ENCODE measurements at places on chromosomes 4 and X. TPM values are rescaled to one million over a fixed set of nuclear protein-coding genes. Genes with fewer than 3 reads are reported as not detected.

DNA sequence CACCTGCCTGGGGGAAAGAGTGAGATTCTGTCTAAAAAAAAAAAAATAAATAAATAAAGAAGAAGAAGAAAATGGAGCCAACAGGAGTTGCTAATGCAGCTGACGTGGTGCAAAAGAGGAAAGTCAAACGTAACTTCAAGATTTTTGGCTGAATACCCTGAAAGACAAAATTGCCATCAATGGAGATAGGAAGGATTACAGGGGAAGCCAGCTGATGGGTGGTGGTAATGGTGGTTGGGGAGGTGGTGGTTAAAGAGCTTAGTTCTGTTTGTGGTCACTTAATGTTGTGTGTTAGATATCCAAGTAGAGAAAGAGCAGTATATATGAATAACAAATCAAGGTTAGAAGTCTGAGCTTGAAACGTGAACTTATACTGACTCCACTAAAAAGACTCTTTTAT, 225.4 kb downstream of the ARHGAP24 start:
- no peak overlapping the region for H3K27ac ChIP-seq
- no peaks in the 10 kb centered on the region for H3K27me3 ChIP-seq
- H3K36me3 ChIP-seq: no peaks in the 10 kb centered on the region
- no peaks in the 10 kb centered on the region for H3K4me1 ChIP-seq

- no peaks in the 10 kb centered on the region for H3K27me3 ChIP-seq
- no peaks in the 10 kb centered on the region for H3K36me3 ChIP-seq
- peak; percentile 64 for DNase-seq
- H3K4me1 ChIP-seq: peaks cover 8% of the 10 kb centered on the region
- peak within 1 kb of the TSS; percentile 98 for H3K27ac ChIP-seq
- peak within 1 kb of the TSS; percentile 76 for H3K4me3 ChIP-seq
Observed at GRCh38 chr4:140756319-140757231, at the start of gene TBC1D9. Gene TBC1D9, minus strand, starts transcription at chr4:140756385. Its CDS starts 340 bp downstream, at chr4:140756045.

GRCh38 chr4:3414421-3415279, 27.1 kb upstream of the HGFAC start:
- no peaks in the 10 kb centered on the region for H3K27me3 ChIP-seq
- peaks cover 32% of the 10 kb centered on the region for H3K36me3 ChIP-seq
- no peak overlapping the region for H3K4me3 ChIP-seq
- no peaks in the 10 kb centered on the region for H3K4me1 ChIP-seq
- DNase-seq: no peak

DNA sequence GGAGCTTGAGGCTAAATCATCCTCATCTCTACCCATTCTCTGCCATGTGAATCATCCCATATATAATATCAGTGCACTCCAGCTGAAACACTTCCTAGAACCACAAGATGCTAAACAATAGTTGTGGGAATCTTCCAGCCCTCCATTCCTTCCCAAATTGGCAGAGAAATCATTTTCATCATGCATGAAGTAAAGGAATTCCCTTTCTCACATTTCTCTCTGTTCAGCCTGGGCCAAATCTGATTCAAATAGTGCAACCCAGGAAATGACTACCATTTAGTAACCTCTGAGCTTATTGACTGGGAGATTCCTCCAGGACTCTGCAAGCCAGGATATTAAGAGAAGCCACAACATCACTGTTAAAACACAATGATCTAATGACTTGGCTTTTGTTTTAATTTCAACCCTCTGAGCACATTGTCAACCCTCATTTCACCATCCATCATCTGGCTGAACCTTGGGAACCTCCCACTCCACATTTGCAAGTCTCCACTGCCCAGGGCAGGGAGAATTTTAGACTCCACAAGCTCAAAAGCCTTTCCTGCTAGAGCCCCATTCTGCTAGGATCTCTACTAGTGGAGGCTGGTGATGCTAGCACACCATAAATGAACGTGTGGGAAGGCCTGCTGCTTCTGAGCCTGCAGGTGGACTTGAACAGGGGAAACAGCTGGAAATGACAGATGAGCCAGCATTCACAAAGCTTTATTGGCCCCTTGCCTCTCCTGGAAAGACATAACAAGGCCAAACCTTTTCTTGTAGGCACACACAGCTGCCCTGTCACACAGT, 133.9 kb downstream of the TET2 start:
- no peak for DNase-seq
- H3K36me3 ChIP-seq: peaks cover 7% of the 10 kb centered on the region
- H3K27ac ChIP-seq: no peak overlapping the region

GRCh38 chr4:112234952-112235609, 3.5 kb downstream of the AP1AR start:
- H3K36me3 ChIP-seq: no peaks in the 10 kb centered on the region
- H3K27ac ChIP-seq: no peak overlapping the region
- H3K4me1 ChIP-seq: peaks cover 6% of the 10 kb centered on the region
- no peaks in the 10 kb centered on the region for H3K27me3 ChIP-seq
- no peak for DNase-seq
- H3K4me3 ChIP-seq: no peak overlapping the region

DNA sequence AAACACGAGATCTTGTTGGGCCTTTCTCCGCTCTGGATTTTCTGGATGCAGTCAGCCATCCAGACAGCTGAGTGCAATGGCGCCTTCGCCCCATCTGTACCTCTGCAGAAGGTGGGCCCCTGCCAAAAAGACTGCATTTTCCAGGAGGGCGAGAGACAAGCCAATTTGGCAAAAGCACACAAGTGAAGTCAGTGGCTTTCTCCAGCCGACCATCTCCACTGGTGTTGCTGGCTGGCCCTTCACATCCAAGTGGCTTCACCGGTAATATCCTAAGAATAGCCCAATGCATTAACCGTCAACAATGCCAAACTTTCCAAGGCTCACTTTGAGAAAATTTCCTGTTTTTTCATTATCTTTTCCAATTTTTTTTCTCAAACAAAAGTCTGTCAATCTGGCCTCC, 96.2 kb upstream of the MXRA5 start:
- H3K4me1 ChIP-seq: no peaks in the 10 kb centered on the region
- no peak for DNase-seq
- H3K27ac ChIP-seq: no peak overlapping the region
- H3K4me3 ChIP-seq: no peak overlapping the region

- peak overlapping the region; percentile 82 for H3K4me3 ChIP-seq
- peaks cover 13% of the 10 kb centered on the region for H3K4me1 ChIP-seq
- peak overlapping the region; percentile 99 for H3K27ac ChIP-seq
- no peak for DNase-seq
Observed at GRCh38 chrX:41335198-41335957, 1.4 kb downstream of the DDX3X start.

- no peaks in the 10 kb centered on the region for H3K36me3 ChIP-seq
- H3K27me3 ChIP-seq: no peaks in the 10 kb centered on the region
- peak; percentile 78 for DNase-seq
Observed at GRCh38 chrX:9466124-9466495, 1.3 kb downstream of the TBL1X start.

- H3K27ac ChIP-seq: no peak overlapping the region
- no peak overlapping the region for H3K4me3 ChIP-seq
- no peaks in the 10 kb centered on the region for H3K4me1 ChIP-seq
- DNase-seq: peak; percentile 91
- H3K36me3 ChIP-seq: no peaks in the 10 kb centered on the region
Observed at GRCh38 chrX:100768679-100769338, 36.9 kb upstream of the SYTL4 start.

DNA sequence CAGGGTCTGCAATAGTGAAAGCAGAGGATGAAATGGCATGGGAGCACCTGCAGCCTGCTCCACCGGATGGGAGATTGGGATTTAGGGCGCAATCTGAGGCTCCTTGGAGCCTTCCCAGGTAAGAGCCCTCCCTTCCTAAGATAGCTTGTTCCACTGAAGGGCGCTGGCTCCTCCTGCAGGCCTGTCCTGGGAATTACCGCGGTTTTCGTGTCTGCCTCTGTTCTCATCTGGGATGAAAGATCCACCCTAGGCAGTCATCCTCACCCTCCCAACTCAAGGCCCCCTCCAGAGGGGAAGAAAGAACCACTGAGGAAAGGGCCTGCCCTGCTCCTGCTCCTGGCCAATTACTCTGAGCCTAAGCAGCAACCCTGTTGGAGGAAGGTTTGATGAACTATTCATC, 547.5 kb downstream of the SMARCA1 start:
- DNase-seq: no peak
- H3K27ac ChIP-seq: no peak overlapping the region
- H3K36me3 ChIP-seq: no peaks in the 10 kb centered on the region
- H3K4me3 ChIP-seq: no peak overlapping the region
- no peaks in the 10 kb centered on the region for H3K27me3 ChIP-seq

DNA sequence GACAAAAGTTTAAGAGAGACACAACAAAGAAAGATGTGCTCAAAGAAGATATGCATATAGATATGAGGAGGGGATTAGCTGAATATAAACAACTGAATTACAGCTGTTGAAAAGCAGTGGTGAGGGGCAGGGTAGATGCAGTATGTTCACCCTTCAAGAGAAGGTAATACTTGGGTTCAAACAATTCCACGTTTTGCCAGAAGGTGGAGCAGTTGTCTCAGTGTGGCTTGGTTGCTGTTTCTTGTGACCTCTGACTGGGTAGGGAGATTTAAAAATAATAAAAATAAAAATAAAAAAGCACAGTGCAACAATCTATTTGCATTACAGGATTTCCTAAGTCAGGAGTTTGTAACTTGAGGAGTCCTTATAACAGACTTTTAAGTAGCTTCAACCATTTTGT, 23.3 kb downstream of the PHOX2B start:
- H3K4me3 ChIP-seq: no peak overlapping the region
- no peaks in the 10 kb centered on the region for H3K36me3 ChIP-seq
- no peaks in the 10 kb centered on the region for H3K4me1 ChIP-seq
- no peak overlapping the region for H3K27ac ChIP-seq
- no peaks in the 10 kb centered on the region for H3K27me3 ChIP-seq

DNA sequence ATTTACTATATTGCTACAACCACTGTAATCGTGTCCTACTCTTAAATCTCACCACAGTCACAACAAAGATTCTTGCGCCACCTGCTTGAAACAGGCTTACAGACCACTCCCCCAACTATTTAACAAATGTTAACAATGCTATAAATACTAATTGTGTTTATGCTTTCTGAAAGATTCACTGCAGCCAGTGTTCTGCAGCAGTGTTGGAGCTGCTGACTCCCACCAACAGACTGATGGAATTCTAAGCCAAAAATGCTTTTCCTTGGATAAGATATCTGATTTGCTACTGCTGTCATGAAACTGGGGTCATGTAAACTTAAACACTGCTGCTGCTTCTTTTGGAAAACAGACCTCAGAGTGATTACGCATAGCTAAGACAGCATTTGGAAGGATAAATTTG, 244.2 kb upstream of the MAB21L2 start:
- peaks cover 4% of the 10 kb centered on the region for H3K4me1 ChIP-seq
- H3K27ac ChIP-seq: no peak overlapping the region
- H3K4me3 ChIP-seq: no peak overlapping the region

- H3K27ac ChIP-seq: no peak overlapping the region
- no peaks in the 10 kb centered on the region for H3K27me3 ChIP-seq
- no peak overlapping the region for H3K4me3 ChIP-seq
- H3K36me3 ChIP-seq: no peaks in the 10 kb centered on the region
- peak; percentile 64 for DNase-seq
Observed at GRCh38 chr4:73573794-73574528, 46.3 kb downstream of the RASSF6 start.

- H3K36me3 ChIP-seq: no peaks in the 10 kb centered on the region
- no peak overlapping the region for H3K27ac ChIP-seq
- no peak for DNase-seq
- H3K27me3 ChIP-seq: no peaks in the 10 kb centered on the region
- no peaks in the 10 kb centered on the region for H3K4me1 ChIP-seq
Observed at GRCh38 chr4:94856030-94856429, 98.3 kb downstream of the BMPR1B start.

- H3K4me3 ChIP-seq: no peak overlapping the region
- peaks cover 6% of the 10 kb centered on the region for H3K36me3 ChIP-seq
- no peaks in the 10 kb centered on the region for H3K27me3 ChIP-seq
- no peak for DNase-seq
- H3K4me1 ChIP-seq: peaks cover 12% of the 10 kb centered on the region
Observed at GRCh38 chrX:16839219-16839851, 30.8 kb downstream of the RBBP7 start.

- DNase-seq: no peak
- H3K4me3 ChIP-seq: no peak overlapping the region
- H3K4me1 ChIP-seq: no peaks in the 10 kb centered on the region
- H3K36me3 ChIP-seq: no peaks in the 10 kb centered on the region
Observed at GRCh38 chrX:16087076-16087475, 36.3 kb upstream of the GRPR start.

GRCh38 chr4:14719053-14719452, 283.2 kb upstream of the CPEB2 start:
- peak overlapping the region; percentile 3 for H3K27ac ChIP-seq
- H3K27me3 ChIP-seq: no peaks in the 10 kb centered on the region
- peak; percentile 73 for DNase-seq
- peaks cover 6% of the 10 kb centered on the region for H3K4me1 ChIP-seq
- H3K4me3 ChIP-seq: no peak overlapping the region
- H3K36me3 ChIP-seq: no peaks in the 10 kb centered on the region

The CWH43 gene
- not detected for total RNA-seq

The AFF2 gene
- total RNA-seq: 2.3 TPM

The HSFX3 gene
- not detected for total RNA-seq

The SHROOM2 gene
- 7.5 TPM for total RNA-seq

The FANCB gene
- total RNA-seq: not detected

The RBM10 gene
- total RNA-seq: 52.4 TPM

The ATP8A1 gene
- 11.4 TPM for total RNA-seq
